ENCODE measurements at places on chromosomes 12 and 14.

GRCh38 chr12:124507188-124508109, 60.0 kb downstream of the NCOR2 start:
- no peak for DNase-seq

DNA sequence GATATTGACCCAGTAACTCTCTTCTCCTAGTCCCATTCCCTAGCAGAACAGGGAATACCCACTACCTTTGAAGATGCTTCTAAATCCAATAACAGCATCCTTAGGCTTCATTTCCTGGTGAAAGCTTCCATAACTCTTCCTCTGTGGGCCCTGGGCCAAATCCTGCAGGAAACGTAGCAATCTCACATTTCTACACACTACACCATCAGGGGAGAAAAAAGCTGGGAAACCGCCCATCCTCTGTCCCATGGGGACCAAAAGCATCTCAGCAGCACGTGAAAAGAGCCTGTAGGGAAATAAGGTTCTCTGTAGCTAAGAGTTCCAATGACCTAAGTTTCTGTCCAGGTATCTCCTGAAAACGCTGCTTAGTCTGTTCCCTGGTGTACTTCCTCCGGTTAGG, 340.2 kb downstream of the DPF3 start:
- no peak for DNase-seq

DNA sequence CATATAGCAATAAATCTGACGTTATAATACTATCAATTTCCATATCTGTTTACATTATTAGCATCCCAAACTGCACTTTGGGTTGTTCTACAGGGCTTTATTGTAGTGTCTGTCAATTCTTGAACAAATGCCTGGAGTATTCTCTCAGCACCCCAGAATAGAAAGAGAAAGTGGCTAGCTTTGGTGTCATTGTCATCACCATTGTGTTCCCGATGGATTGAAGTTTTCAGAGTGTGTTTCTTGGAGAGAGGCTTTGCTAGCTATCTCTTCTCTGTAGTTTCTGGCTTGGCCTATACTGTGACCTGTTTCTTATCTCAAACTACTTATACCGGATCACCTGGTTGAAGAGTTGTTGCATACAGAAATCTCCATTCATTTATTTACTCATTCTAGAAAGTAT, 6.4 kb downstream of the TMEM106C start:
- DNase-seq = no peak

DNA sequence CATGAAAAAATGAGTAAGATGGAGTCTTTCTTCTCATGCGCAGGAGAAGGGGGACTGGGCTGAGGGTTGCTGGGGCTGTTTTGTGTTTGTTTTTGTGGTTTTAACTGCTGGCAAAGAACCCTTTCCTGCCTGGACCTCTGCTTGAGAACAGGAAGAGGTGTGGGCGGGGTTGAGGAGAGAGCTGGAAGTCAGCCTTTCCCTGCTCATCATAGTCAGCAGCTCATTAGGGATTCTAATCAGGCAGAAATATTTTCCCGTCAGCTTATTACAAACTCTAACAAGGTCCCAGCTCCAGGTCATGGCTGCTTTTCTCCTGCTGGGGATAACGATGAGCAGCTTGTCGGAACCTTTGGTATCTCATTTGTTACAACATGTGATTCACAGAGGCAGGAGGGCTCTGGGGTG, 185.0 kb upstream of the NRXN3 start:
- DNase-seq = no peak

- no peak for DNase-seq
Observed at GRCh38 chr12:105724641-105725040, 394.1 kb downstream of the C12orf75 start.

DNA sequence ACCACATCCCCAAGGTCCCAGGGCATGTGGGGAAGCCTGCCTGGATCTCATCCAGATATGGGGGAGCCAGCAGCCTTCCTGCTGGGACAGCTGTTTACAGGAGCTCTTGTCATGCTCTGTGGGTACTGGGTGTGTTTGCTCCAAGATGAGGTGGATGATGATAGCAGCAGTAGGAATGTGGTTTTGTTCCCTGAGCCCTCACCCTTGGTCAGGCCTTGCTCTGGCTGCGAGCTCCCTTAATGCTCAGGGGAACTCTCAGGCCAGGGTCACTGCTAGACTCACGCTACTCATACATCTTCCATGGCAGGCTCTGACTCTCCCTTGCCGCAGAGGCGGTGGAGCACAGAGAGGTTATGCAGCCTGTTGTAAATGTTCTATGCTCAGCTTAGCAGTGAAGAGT, 990.3 kb downstream of the AACS start:
- DNase-seq = no peak

GRCh38 chr14:69049675-69050074, 70.6 kb upstream of the ACTN1 start:
- DNase-seq = no peak

GRCh38 chr14:51954031-51954430, 35.3 kb upstream of the RTRAF start:
- DNase-seq = no peak

DNA sequence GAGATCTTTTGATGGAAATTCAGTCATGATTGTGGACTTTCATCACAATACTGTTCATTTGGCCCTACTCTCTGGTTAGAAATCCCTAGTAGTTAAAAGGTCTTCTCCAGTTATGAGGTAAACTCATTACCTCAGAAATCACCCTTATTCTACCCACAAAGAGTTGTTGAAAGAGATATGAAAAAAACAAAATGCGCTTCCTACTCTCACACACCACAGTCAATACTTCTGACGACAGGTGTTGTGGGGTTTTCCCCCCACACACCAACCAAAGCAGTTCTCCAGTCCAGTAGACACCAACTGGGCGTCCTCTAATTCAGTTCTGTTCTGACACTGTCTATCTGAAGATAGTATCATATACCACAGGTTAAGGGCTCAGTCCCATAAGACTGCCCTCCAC, 54.9 kb downstream of the TRMT5 start:
- DNase-seq = no peak

DNA sequence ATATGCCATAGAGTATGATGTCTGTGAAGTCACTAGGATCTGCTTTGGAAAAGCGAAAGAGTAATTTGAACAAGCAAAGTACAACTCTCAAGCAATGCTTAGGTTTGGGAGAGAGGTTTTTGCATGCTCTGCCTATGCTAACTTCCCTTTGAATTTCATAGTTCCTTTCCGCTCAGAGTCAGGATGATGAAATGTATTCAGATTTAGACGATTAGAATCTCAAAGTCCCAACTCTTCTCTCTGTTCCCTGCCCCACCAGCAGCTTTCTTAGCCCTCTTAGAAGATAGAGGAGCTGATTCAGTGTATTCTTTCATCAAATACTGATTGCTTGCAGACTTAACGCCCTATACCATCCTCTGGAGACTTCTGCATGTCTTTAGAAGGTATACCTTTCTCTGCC, 11.5 kb downstream of the RAB5B start:
- DNase-seq = no peak

DNA sequence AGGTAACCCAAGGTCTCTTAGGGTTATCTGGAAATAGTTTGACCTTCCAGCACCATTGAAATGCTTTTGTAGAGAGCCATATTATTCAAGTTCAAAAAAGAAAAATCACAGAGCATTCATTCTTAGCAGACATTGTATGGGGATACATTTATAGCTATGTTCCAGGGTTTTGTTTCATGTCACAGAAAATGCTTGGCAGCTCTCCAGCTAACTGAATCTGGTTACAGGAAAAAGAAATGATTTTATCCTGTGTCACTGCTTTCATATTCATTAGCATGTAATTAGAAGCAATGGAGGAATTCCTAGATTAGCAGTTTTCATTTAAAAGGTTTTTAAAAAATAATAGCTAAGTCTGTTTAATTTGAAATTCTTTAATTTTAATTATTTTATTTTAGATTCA, 78.9 kb downstream of the SNAPC1 start:
- DNase-seq = no peak

DNA sequence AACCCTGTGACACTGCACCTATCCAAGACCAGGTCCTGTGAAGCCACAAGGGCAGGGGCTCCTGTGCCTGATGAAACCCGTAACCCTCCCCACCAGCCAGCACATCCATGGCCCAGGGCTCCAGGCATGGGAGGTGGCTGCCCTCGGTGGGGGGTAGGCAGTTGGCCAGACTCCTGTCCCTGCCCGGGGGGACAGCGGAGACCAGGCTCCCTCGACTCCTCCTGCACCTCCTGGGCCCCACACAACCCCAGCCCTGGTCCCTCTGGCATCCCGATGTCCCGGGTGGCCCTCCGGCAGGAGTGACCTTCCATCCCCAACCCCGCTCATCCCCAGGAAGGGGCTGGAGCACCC, 11.4 kb downstream of the AKT1 start:
- DNase-seq = no peak

GRCh38 chr14:95046711-95047681, 110.3 kb downstream of the DICER1 start:
- no peak for DNase-seq

- DNase-seq = no peak
Observed at GRCh38 chr14:91237219-91237618, 7.3 kb downstream of the GPR68 start.

GRCh38 chr14:104195878-104196277, 57.5 kb downstream of the KIF26A start:
- no peak for DNase-seq

GRCh38 chr14:37903343-37904191, 304.1 kb upstream of the SSTR1 start:
- DNase-seq = no peak

DNA sequence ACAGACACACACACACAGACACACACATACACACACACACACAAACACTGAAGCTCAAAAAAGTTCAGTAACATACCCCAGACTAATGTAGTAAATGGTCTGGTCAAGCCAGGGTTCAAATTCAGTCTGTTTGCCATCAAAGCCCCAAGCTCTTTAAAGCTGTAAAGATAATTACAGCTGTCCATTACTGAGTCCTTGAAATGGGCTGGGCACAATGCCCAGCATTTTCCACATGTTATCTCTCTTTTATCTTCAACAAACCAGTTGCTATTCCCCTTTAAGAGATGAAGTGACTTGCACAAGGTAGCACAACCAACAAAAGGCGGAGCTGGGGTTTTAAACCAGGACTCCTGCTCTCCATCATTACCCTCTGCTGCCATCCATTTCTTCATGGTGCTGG, 7.6 kb upstream of the UNC119B start:
- no peak for DNase-seq

- DNase-seq = no peak
Observed at GRCh38 chr12:97050509-97050908, 143.5 kb downstream of the NEDD1 start.

DNA sequence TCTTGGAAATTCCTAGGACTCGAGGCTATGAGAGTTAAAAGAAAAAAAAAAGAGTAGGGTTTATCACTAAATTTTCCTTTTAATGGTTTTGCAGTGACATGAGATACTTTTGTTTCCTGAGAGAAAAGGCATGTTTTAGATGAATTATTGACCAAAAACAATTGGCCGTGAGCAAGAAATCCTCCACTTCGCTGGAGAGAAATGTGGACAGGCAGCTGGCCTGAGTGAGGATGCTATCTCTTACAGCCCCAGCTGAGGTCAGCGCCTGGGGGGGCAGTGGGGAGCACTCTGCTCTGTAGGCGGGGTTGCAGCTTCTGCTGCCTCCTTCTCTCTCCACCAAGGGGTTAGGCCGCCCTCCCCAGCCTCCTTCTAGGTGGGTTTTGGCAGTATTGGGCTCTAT, 54.7 kb downstream of the PRIMA1 start:
- no peak for DNase-seq

All from mesothelial cell of epicardium (in vitro differentiated cells).